A549 treated with CORT108297 at 1 μM for 4 hours (cell line): ENCODE measurements at places on chromosomes 7 and 10. TPM values are rescaled to one million over a fixed set of nuclear protein-coding genes. Genes with fewer than 3 reads are reported as not detected.

CFAP69 gene
- total RNA-seq: 1.4 to 3.8 TPM (median 2.5 TPM) in 5 replicates

SH2D4B gene
- 0.03 to 0.07 TPM (median 0.05 TPM) in 3 of 5 replicates, not detected in the others for total RNA-seq

EIF3B gene
- 223 to 263 TPM (median 224 TPM) in 5 replicates for total RNA-seq

ZNF365 gene
- total RNA-seq: 0.93 to 1.3 TPM (median 1.2 TPM) in 5 replicates

CRYGN gene
- not detected in 5 replicates for total RNA-seq

LRMDA gene
- 4.1 to 5.7 TPM (median 4.8 TPM) in 5 replicates for total RNA-seq

CSTF2T gene
- 16.3 to 18.1 TPM (median 16.6 TPM) in 5 replicates for total RNA-seq

CYP2C9 gene
- 0.03 to 0.14 TPM (median 0.06 TPM) in 3 of 5 replicates, not detected in the others for total RNA-seq

PRKCQ gene
- 4.0 to 4.8 TPM (median 4.2 TPM) in 5 replicates for total RNA-seq

RELN gene
- 0.01 to 0.14 TPM (median 0.07 TPM) in 4 of 5 replicates, not detected in the other for total RNA-seq

SEMA3D gene
- total RNA-seq: 0.05 to 0.06 TPM (median 0.06 TPM) in 3 of 5 replicates, not detected in the others

NPSR1 gene
- not detected in 5 replicates for total RNA-seq

FXYD4 gene
- not detected in 5 replicates for total RNA-seq

ALDH18A1 gene
- 46.7 to 54.6 TPM (median 49.3 TPM) in 5 replicates for total RNA-seq

FAM13C gene
- total RNA-seq: 0.06 to 0.23 TPM (median 0.09 TPM) in 5 replicates

INMT gene
- not detected in 5 replicates for total RNA-seq

CUBN gene
- 0.01 to 0.10 TPM (median 0.03 TPM) in 5 replicates for total RNA-seq

SPDYE5 gene
- not detected in 5 replicates for total RNA-seq

ZC3HAV1 gene
- total RNA-seq: 27.7 to 33.5 TPM (median 30.7 TPM) in 5 replicates

CRHR2 gene
- not detected in 5 replicates for total RNA-seq

CYP3A7 gene
- 0.06 TPM in 1 of 5 replicates, not detected in the others for total RNA-seq

PAPOLB gene
- total RNA-seq: not detected in 5 replicates

NANOS1 gene
- total RNA-seq: 1.6 to 3.2 TPM (median 2.9 TPM) in 5 replicates

GSTO2 gene
- total RNA-seq: 2.1 to 2.3 TPM (median 2.2 TPM) in 5 replicates

ITIH5 gene
- 0.06 to 0.16 TPM (median 0.08 TPM) in 5 replicates for total RNA-seq

WNT8B gene
- total RNA-seq: 0.03 to 0.07 TPM (median 0.04 TPM) in 3 of 5 replicates, not detected in the others

KIF11 gene
- total RNA-seq: 30.5 to 45.5 TPM (median 34.8 TPM) in 5 replicates

TSPAN15 gene
- 81.5 to 113 TPM (median 107 TPM) in 5 replicates for total RNA-seq

SOSTDC1 gene
- total RNA-seq: not detected in 5 replicates

PHKG1 gene
- total RNA-seq: 0.31 to 0.83 TPM (median 0.65 TPM) in 5 replicates
